ENCODE measurements at places on chromosomes 7 and 10. TPM values are rescaled to one million over a fixed set of nuclear protein-coding genes. Genes with fewer than 3 reads are reported as not detected.
A peak's percentile ranks its signal among the peaks of the same experiment; 100 is the strongest.

NANOS1 gene
- 4.8 TPM for total RNA-seq

- no peak for DNase-seq
These were observed 76.8 kb downstream of the LANCL2 start for GRCh38 chr7:55441774-55442522.

- no peak for DNase-seq
These were observed 133.0 kb downstream of the PTPRN2 start for GRCh38 chr7:158454631-158455030.

ADGRA1 gene
- total RNA-seq: not detected

TMEM213 gene
- not detected for total RNA-seq

PVRIG gene
- not detected for total RNA-seq

DNA sequence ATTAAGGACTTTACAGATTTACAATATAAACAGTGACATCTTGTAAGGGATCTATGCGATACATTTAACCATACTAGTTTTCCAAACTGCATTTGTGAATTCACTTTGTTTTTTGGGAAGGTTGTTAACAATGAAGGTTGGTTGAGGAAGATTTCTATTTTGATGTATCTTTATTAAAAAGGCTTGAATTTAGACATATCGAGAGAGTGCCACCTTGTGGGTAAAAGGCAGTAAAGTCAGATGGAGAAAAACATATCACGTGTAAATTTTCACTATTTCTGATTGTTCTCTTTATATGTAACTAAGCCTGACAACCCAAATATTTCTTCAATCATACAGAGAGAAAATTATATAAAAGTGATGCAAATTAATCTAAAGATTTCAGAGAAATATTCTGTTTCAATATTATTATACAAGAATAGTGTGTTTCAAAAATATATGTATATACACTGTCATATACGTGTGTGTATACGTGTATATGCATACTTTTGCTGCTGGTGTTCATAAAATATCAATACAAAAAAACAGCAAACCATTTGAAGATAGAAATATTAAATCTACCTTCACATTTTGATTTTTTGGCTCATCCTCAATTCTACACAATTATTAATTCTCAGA lies 988.6 kb downstream of the SORCS1 start:
- peak; percentile 37 for DNase-seq

DNA sequence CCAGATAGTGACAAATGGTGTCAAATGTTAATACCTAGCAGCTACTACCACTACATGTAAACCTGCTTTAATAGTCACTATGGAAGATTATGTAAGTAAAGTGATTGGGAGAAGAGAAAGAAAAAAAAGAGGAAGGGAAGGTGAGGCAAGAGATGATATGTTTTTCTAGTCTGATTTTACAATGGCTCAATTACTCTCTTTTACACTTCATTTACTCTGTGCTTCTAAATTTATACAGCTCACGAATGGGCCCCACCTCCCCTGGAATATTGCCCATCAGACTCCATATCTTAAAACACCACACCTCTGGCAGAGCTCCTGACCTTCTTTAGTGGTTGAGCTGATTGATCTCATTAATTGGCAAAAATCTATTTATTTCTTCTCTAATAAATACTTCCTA lies 28.0 kb upstream of the IKZF1 start:
- no peak for DNase-seq

- no peak for DNase-seq
These were observed 10.1 kb downstream of the OTUD1 start for GRCh38 chr10:23448802-23449570.

GRCh38 chr7:69739931-69740431 lies 141.7 kb downstream of the AUTS2 start:
- no peak for DNase-seq

DNA sequence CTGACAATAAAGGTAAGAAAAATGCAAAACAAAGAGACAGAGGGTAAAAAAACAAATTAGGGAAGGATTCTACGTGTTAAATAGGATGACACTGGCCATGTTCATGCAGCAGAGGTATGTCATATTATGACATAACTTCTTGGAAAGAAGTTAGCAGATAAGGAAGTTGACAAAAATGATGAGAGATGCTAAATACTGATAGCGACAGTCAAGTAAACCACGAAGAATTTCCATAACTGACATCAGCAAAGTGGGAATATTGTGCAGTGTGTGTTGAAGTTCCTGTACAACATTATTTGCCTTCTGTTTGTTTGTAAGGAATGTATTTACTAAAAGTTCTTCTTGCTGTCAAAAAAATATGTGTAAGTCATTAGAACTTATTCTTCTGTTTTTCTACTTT lies 29.5 kb downstream of the MDH2 start:
- DNase-seq: no peak

All from HT-29 (cell line).